Left ventricle myocardium superior (tissue), 1 donor: ENCODE measurements at places on chromosomes 3 and 15. TPM values are rescaled to one million over a fixed set of nuclear protein-coding genes. Genes with fewer than 3 reads are reported as not detected.

Gene ZBTB47
- total RNA-seq = 90.5 TPM

- DNase-seq = no peak
Observed at GRCh38 chr15:33377204-33377603, 66.4 kb downstream of the RYR3 start.

Gene RASL12
- 18.9 TPM for total RNA-seq

Gene ANKRD34C
- total RNA-seq = not detected

- DNase-seq = peak; percentile 63
Observed at GRCh38 chr3:185656321-185656840, 70.3 kb downstream of the SENP2 start.

DNA sequence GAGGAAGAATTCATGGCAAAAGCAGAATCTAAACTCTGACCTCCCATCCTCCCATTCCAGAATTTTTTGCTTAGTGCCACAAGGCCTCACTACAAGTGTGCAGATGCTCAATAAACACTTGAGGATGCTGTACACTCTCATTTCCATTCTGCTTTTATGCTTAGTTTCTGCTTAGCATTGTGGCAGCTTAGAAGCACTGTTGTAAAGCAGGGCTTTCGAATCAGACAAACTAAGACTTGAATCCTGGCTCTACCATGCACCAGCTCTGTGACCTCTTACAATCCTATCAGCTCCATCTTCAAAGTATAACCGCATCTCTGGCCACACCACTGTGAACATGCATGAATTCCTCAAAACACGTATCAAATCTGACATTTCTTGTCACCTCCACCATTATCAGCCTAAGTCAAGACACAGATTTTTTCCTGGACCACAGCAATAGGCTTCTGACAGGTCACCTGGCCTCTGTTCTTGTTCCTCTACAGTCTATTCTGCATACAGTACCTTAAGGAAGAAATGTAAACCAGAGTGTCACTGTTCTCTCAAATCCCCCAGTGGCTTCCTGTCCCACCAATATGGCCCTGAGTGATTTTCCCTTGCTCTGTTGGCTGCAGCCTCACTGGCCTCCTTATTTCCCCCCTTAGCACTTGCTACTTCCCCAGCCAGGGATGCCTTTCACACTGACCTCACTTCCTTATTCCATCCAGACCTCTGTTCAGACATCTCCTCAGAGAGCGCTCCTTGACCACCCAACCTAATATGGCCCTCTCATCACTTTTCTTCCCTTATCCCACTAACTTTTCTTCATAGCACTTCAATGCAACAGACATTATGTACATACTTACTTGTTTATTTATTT, 8.1 kb upstream of the PHC3 start:
- no peak for DNase-seq

Gene WDR93
- total RNA-seq = not detected

DNA sequence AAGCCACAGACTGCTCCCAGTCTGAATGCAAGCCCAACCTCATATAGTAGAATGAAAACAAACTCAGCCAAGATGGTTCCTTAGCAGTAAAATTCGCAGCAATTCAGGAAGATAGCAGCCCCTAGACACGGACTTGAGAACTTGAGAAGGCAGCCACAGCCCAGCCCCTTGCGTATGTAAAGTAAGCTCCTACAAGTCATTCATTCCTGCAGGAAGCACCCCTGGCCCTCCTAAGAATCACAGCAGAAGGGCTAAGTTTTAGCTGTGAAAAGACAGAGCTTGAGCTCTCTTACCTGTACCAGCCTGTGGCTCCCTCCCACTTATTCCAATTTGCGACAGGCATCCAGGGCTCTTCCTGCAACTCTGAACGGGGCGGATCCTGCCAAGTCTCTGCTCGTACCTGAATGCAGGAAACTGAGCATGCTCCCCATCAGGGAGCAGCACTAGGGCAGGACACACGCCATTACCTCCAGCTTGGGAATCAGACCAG, 136.4 kb downstream of the MAGI1 start:
- DNase-seq = no peak

Gene AADACL2
- total RNA-seq = not detected

DNA sequence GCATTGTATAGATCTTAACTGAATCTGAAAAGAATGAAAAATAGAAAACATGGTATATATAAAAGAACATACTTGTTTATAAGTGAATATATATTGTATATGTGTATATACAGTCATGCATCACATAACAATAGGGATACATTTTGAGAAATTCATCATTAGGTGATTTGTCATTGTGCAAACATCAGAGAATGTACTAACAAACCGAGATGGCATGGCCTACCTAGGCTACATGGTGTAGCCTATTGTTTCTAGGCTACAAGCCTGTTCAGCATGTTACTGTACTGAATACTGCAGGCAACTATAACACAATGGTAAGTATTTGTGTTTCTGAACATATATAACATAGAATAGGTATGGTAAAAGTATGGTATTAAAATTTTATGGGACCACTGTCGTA, 64.6 kb upstream of the CHRM5 start:
- no peak for DNase-seq

DNA sequence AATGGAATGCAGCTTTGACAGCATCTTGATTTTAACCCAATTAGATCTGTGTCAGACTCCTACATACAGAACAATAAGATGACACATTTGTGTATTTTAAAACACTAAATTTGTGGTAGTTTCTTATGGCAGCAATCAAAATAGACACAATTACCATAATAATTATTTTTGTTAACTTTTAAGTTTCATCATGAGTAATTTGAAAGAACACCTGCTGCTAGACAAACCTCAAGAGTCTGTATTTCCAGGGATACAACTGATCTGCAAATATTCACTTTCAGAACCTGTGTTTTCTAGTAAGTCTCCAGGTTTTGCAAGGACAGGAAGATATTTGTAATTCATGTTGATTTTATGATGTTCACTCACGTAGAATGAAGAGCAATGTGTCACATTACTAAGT, 736.8 kb downstream of the DIPK2A start:
- no peak for DNase-seq

DNA sequence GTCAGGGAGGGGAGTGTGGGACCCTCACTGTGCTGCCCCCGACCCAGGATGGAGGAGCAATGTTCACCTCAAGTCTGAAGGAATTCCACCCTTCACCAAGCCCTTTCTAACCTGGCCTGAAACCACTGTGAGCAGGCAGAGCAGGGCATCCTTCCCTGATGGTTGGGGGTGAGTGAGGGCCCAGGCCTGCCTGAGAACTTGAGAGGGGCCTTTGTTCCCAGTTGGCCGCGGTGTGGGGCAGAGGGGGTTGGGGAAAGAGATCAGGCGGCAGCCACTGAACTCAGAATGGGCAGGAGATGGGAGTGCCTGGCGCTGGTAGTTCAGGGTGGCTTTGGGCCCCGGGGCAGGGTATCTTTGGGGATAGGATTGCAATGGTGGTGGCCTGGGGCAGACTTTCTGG, 103.5 kb upstream of the RPL32 start:
- DNase-seq = no peak

DNA sequence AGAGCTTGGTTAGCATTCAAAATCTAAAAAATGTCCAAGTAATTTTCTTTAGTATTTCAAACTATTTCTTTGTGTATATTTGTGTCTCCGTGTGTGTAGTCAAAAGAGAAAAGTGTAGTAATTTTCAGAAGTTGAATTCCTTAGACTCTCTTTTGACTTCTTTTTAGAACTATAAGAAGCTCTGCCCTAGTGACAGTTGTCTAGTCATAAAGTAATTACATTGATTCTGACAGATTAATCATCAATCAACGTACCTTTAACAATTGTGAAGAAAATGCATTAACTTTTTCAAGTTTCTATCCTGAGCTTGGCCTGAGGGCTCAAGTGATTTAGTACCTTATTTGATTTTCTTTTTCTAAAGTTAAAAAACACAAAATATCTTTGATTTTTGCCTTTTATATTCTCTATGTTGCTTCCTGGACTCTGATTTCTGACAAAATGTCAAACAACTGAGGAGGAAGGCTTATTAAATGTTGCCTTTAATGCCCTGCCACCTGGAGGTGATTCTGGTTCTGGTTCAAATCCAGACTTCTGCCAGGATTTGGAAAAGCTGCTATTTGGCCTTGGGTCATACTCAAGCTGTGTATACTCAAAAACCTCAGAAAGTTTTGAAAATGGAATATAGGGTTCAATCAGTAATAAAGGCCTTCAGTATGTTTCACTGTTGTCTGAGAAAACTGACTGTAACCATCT, 653.6 kb downstream of the NSUN3 start:
- DNase-seq = no peak

DNA sequence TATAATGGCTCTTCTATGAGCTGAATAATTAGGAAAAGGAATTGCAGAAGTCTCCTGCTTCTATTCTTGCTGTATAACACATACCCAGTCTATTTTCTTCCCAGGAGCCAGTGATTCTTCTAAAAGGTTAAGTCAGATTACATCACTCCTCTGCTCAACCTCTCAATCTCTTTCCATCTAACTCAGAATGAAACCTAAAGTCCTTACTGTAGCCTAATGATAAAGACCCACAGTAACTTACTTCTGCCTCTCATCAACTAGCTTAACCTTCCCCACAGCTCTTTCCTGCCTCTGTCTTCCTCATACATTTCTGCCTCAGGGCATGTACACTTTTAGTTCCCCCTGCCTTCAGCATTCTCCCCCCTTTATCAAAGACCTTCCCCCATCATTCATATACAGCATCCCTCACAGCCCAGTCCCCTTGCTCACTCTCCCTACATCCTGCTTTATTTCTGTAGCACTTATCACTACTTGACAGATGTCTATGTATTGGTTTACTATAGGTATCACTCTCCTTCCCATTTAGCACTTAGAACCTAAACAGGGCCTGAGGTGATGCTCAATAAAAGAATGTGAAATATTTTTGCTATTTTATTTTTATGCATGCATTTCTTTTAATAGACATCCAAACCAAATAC, 28.5 kb upstream of the CMTM6 start:
- DNase-seq = no peak

- DNase-seq = no peak
Observed at GRCh38 chr3:54384279-54384678, 261.9 kb downstream of the CACNA2D3 start.

- no peak for DNase-seq
Observed at GRCh38 chr3:38587548-38588131, 61.8 kb downstream of the SCN5A start.

Gene SEC22C
- total RNA-seq = 24.3 TPM

Gene SELENOT
- 63.3 TPM for total RNA-seq

DNA sequence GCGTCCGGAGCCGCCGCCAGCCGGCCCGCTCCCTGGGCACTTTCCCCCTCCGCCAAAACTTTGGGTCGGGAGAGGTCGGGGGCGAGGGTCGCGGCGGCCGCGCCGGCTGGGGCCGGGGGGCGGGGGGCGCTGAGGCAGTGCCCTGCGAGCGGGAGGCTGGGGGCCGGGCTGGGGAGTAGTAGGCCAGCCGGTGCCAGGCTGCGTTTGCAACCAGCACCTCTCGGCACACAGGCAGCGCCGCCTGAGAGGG, 452 bp downstream of the BBX start:
- DNase-seq = peak; percentile 72

DNA sequence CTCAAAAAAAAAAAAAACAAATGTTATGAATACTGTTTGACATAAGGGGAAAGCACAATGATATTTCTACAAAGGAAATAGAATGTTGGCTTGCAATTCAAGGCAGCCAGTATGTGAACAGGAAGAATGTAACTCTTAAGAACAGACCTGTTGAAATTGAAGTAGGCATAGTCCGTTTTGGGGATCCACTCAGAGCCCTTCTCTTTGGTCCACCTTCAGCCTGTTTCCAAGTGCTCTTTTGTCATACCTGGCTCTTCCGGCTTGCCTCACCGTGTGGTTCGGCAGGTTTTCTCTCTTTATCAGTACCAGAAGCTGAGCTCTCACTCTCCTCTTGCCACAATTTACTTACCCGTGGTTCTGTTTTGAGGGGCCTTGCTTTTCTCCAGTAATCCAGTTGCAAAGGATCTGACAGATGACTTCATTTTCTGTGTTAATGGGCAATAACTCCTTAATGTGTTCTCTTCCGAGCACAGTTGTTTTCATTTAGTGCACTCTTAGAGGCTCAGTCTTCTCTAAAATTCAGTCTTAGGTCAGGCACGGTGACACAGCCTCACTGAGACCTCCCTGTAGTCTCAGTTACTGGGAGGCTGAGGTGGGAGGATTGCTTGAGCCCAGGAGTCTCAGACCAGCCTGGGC, 6.7 kb downstream of the ABHD17C start:
- DNase-seq = no peak

DNA sequence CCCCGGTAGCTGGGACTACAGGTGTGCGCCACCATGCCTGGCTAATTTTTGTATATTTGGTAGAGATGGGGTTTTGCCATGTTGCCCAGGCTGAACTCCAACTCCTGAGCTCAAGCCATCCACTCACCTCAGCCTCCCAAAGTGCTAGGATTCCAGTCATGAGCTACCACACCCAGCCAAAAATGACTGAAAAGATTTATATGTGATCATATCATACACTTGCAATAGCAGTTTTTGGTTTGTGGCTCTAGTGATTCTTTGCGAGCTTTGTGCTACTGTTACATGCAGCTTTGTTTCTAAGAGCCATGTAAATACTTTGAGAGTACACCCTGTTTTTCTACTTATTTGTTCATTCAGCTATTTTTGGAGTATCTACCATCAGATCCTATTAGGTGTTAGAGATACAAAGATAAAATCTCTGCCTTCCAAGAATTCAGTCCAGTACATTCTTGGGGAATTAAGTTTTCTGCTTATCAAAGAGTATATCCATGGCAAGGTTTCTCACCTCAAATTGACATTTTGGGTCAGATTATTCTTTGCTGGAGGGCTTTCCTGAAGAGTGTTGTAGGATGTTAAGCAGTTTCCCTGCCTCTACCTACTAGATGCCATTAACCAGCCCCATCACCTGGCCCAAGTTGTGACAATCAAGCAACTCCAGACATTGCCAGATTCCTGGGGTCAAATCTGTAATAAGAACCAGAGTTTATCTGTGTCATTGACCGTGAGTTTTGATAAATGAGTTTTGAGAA, 15.0 kb downstream of the SNAP23 start:
- no peak for DNase-seq

Gene P2RY12
- 1.0 TPM for total RNA-seq

- no peak for DNase-seq
Observed at GRCh38 chr15:99677540-99678134, 55.6 kb downstream of the LYSMD4 start.

DNA sequence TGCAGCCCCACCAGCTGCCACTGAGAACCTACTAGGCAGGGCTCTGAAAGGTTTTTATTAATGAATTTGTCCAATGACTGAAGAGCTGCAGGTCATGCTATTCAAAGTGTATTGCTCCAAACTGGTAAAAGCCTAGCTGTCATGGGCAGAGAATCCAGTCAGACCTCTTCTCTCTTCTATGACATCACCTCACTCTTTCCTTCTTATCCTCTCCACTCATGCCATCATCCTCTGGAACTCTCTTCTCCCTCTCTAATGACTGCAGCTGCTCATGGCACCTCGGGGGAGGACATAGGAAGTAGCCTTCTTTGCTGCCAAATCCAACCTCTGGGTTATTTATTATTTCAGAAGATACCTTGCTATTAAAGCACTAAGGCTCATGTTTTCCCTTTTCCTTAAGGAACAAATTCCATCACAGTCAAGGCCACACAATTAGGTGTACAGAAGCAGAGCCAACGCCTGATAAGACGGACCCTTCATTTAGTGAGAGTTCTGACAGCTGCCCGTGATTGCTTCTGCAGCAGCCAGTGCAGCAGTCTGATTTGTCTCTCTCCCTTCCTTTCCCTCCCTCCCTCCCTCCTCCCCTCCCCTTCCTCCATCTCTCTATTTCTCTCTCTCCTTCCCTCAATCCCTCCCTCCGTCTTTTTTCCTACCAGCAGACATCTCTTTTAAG, 87.0 kb upstream of the ONECUT1 start:
- no peak for DNase-seq

Gene WWTR1
- 40.0 TPM for total RNA-seq

Gene ERICH6
- not detected for total RNA-seq

GRCh38 chr15:81014446-81015093, 13.8 kb downstream of the TLNRD1 start:
- no peak for DNase-seq

- no peak for DNase-seq
Observed at GRCh38 chr15:99438691-99439523, 126.9 kb upstream of the MEF2A start.

Gene KBTBD12
- 27.5 TPM for total RNA-seq
